Tibial nerve (tissue), 4 donors: ENCODE measurements at places on chromosomes 2 and 18. TPM values are rescaled to one million over a fixed set of nuclear protein-coding genes. Genes with fewer than 3 reads are reported as not detected.
A peak's percentile ranks its signal among the peaks of the same experiment; 100 is the strongest.

SOX11 gene
- not detected for total RNA-seq

CD226 gene
- total RNA-seq: 0.60 TPM

PLGLB1 gene
- 11.4 TPM for total RNA-seq

STAT4 gene
- 0.39 TPM for total RNA-seq

TEX51 gene
- not detected for total RNA-seq

GALNT3 gene
- total RNA-seq: 7.9 TPM

DNA sequence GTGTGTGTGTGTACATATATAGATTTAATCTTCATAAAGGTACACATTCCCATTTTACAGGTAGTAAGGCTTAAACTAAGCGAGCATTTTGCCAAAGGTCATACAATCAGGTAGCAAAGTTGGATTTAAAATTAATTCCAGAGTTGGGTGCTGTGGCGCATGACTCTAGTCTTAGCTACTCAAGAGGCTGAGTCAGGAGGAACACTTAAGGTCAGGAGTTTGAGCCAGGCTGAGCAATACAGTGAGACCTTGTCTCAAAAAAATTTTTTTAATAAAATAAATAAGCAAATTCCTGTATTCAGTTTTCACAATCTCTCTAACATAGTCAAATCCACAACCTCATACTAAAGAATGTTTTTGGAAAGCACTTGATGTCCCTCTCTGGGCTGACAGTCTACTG, 111.5 kb upstream of the LDLRAD4 start:
- no peaks in the 10 kb centered on the region for H3K4me1 ChIP-seq
- no peak overlapping the region for H3K27ac ChIP-seq
- no peak overlapping the region for H3K4me3 ChIP-seq
- no peaks in the 10 kb centered on the region for H3K27me3 ChIP-seq

- no peak overlapping the region for H3K4me3 ChIP-seq
- H3K36me3 ChIP-seq: no peaks in the 10 kb centered on the region
- H3K27me3 ChIP-seq: no peaks in the 10 kb centered on the region
Observed at GRCh38 chr2:8580316-8581233, 101.3 kb upstream of the ID2 start.

GRCh38 chr2:69205491-69205890, 181.5 kb downstream of the GFPT1 start:
- DNase-seq: no peak
- no peak overlapping the region for H3K4me3 ChIP-seq
- no peaks in the 10 kb centered on the region for H3K36me3 ChIP-seq
- no peak overlapping the region for H3K27ac ChIP-seq
- peaks cover 26% of the 10 kb centered on the region for H3K4me1 ChIP-seq

DNA sequence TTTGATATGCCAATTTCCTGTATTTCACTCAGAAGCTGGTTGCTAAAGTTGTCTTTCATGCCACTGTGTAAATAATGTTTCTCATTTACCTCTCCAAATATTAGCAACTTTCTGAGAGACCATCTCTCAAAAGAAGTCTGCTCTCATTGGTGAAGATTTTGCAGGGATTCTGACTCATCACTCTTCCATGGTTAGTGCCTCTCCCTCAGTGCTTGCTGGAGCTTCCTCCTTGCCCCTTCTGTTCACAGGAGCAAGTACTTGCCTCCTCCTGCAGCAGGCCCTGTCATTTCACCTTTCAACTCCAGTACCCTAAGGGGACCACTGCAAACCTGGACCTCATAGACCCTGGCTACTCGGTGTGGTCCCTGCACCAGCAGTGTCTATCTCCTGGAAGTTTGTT, 168.8 kb downstream of the ZNF385B start:
- no peaks in the 10 kb centered on the region for H3K36me3 ChIP-seq
- no peak overlapping the region for H3K27ac ChIP-seq
- no peaks in the 10 kb centered on the region for H3K27me3 ChIP-seq
- no peaks in the 10 kb centered on the region for H3K4me1 ChIP-seq

DNA sequence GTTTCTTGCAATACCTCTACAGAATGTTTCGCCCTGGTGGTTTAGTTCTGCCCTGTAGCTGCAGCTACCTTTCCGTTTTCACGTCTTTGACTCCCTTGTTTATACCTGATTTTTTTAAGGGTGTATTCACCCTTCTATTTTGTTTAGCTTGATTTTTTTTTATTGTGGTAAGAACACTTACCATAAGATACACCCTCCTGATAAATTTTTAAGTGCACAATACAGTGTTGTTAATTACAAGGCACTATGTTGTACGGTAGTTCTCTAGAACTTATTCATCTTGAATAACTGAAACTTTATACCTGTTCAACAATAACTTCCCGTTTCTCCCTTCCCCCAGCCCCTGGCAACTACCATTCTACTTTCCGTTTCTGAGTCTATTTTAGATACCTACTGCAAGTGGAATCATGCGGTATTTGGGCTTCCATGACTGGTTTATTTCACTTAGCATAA, 48.9 kb upstream of the NABP1 start:
- H3K27ac ChIP-seq: no peak overlapping the region
- no peak for DNase-seq
- no peaks in the 10 kb centered on the region for H3K27me3 ChIP-seq
- no peaks in the 10 kb centered on the region for H3K36me3 ChIP-seq

DNA sequence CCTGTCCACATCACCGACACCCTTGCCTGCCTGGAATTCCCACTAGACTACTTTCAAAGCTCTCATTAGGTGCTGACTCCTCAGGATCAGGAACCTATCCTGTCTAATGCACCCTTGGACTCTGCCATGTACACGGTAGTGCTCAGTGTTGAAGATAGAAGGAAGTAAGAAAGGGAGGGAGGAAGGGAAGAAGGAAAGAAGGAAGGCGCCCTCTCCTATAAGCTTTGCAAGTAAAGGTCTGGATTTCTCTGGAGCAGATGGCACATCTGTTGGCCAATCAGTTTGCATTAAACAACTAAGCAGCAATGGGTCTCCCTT, 45.3 kb downstream of the SCTR start:
- H3K4me3 ChIP-seq: no peak overlapping the region
- no peaks in the 10 kb centered on the region for H3K36me3 ChIP-seq
- no peak for DNase-seq
- no peak overlapping the region for H3K27ac ChIP-seq
- H3K4me1 ChIP-seq: no peaks in the 10 kb centered on the region

DNA sequence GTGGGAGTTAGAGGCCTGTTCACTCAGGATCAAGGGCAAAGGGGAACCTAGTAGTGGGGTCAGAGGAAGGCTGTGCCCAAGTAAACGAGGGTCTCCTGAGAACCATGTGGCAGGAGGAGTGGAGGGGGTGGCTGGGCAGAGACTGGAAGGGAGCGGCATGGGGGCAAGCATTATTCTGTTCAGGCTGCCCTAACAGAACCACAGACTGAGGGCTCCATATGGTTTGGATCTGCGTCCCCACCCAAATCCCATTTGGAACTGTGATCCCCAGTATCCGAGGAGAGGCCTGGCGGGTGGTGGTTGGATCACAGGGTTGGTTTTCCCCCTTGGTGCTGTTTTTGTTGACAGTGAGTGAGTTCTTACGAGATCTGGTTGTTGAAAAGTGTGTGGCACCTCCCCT, 287.0 kb downstream of the PHLPP1 start:
- H3K36me3 ChIP-seq: no peaks in the 10 kb centered on the region
- H3K4me1 ChIP-seq: peaks cover 12% of the 10 kb centered on the region
- H3K4me3 ChIP-seq: no peak overlapping the region
- H3K27ac ChIP-seq: no peak overlapping the region

DNA sequence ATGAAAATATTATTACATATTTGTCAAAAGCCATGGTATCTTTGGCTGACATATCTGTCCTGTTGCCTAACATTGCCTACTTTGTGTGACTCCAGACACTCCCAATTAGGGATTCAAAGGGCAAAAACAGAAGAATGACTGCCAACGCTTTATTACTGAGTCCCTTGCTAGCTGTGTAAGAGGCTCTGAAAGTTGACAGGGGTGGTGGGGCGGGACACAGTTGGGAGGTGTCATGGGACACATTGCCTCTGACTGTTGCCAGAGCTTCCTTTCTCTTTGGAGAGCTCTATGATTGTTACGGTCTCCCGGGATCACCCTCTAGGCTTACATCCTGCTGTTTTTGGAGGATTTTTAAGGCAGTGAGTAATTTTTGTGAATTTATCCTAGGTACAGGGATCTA, 249.6 kb upstream of the ACVR2A start:
- H3K4me3 ChIP-seq: no peak overlapping the region
- H3K27ac ChIP-seq: no peak overlapping the region
- H3K27me3 ChIP-seq: no peaks in the 10 kb centered on the region
- no peak for DNase-seq

GRCh38 chr2:49982871-49983270, 828.6 kb upstream of the FSHR start:
- H3K36me3 ChIP-seq: no peaks in the 10 kb centered on the region
- no peak overlapping the region for H3K4me3 ChIP-seq
- H3K27ac ChIP-seq: no peak overlapping the region
- H3K4me1 ChIP-seq: no peaks in the 10 kb centered on the region
- no peaks in the 10 kb centered on the region for H3K27me3 ChIP-seq

DNA sequence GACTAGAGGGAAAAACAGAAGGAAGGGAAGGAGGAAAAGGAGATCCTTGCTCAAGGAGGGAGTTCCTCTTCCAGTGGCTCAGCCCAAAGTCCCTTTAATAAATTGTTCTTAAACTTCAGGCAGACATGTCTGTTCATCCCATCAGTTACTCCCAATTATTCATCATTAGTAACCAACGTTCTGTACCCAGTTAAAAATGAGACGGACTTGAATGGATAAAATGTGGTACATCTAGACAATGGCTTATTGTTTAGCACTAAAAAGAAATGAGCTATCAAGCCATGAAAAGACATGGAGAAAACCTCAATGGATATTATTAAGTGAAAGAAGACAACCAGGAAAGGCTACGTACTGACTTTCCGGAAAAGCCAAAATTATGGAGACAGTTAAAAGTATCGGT, 50.8 kb upstream of the ACSL3 start:
- no peak for DNase-seq
- H3K4me3 ChIP-seq: no peak overlapping the region
- H3K36me3 ChIP-seq: no peaks in the 10 kb centered on the region
- no peaks in the 10 kb centered on the region for H3K27me3 ChIP-seq
- no peak overlapping the region for H3K27ac ChIP-seq
- H3K4me1 ChIP-seq: no peaks in the 10 kb centered on the region

DNA sequence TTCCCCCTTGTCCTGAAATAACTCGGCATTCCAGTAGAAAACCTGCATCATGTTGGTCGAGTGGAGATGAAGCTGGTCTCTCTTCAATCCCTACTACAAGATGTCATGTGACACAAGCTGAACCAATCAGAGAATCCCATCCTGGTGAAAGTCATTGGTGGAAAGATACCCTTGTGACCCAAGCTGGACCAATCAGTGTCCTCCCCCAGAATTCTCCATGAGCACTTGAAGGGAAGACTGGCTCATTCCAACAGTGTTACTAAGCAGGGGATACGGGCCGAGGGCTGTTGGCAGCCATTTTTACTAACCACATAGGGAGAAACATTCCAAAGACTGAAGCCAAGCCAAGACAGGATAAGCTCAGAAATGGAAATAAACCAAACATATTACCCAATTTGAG, 298.3 kb downstream of the ICOS start:
- no peak overlapping the region for H3K4me3 ChIP-seq
- no peak overlapping the region for H3K27ac ChIP-seq
- H3K4me1 ChIP-seq: no peaks in the 10 kb centered on the region
- no peaks in the 10 kb centered on the region for H3K27me3 ChIP-seq

- peak overlapping the region; percentile 17 for H3K27ac ChIP-seq
- H3K4me1 ChIP-seq: no peaks in the 10 kb centered on the region
- H3K36me3 ChIP-seq: no peaks in the 10 kb centered on the region
- peak; percentile 23 for DNase-seq
- no peak overlapping the region for H3K4me3 ChIP-seq
- H3K27me3 ChIP-seq: no peaks in the 10 kb centered on the region
Observed at GRCh38 chr18:11955239-11956029, 25.9 kb upstream of the IMPA2 start.

- no peak overlapping the region for H3K4me3 ChIP-seq
- DNase-seq: no peak
- no peak overlapping the region for H3K27ac ChIP-seq
- H3K27me3 ChIP-seq: no peaks in the 10 kb centered on the region
- H3K36me3 ChIP-seq: no peaks in the 10 kb centered on the region
Observed at GRCh38 chr2:217279556-217279955, 419.7 kb upstream of the TNP1 start.

GRCh38 chr2:20949256-20949655, 94.6 kb downstream of the APOB start:
- no peaks in the 10 kb centered on the region for H3K27me3 ChIP-seq
- no peak overlapping the region for H3K4me3 ChIP-seq
- no peaks in the 10 kb centered on the region for H3K36me3 ChIP-seq
- no peak overlapping the region for H3K27ac ChIP-seq
- no peak for DNase-seq
- no peaks in the 10 kb centered on the region for H3K4me1 ChIP-seq

- H3K27me3 ChIP-seq: no peaks in the 10 kb centered on the region
- H3K27ac ChIP-seq: no peak overlapping the region
- no peaks in the 10 kb centered on the region for H3K4me1 ChIP-seq
- no peaks in the 10 kb centered on the region for H3K36me3 ChIP-seq
- H3K4me3 ChIP-seq: no peak overlapping the region
Observed at GRCh38 chr2:223418131-223418530, 184.0 kb downstream of the SCG2 start.

- no peak overlapping the region for H3K4me3 ChIP-seq
- peaks cover 32% of the 10 kb centered on the region for H3K4me1 ChIP-seq
- DNase-seq: peak; percentile 40
- H3K36me3 ChIP-seq: no peaks in the 10 kb centered on the region
Observed at GRCh38 chr2:43158259-43158880, 68.0 kb downstream of the ZFP36L2 start.

DNA sequence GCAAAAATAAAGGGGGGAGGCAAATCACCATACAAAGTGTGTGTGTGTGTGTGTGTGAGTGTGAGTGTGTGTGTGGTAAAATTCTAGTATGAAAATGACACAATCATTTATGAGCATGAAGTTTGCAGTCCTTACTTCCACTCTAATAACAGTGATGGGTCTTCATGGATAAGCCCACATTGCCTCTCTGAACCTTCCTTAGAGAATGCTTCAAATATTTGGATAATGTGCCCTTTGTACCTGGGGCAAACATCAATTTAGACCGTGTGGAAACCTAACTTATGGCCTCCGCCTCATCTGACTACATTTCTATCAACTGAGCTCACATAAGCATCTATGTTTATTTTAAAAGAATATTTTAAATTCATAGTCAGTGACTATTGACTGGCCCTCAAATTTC, 3.7 kb downstream of the SCN9A start:
- H3K4me1 ChIP-seq: no peaks in the 10 kb centered on the region
- no peak for DNase-seq
- no peaks in the 10 kb centered on the region for H3K36me3 ChIP-seq
- no peak overlapping the region for H3K27ac ChIP-seq
- no peaks in the 10 kb centered on the region for H3K27me3 ChIP-seq

DNA sequence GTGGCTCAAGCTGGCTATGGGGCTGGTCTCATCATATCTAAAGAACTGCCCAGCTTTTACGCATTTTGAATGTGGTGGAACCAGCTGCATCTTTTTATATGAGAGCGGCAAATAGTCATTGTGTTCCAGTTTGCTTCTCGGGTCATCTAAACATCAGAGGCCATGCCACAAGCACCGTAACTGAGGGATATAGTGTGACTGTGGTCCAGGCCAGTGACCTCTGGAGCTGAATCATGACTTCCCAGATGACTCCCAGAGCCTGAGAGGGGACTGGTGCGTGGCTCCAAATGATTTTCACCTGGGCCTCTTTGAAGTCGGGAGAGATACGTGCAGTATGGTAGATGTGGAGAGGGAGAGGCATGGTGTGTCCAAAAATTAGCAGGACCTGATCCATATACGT, 271.0 kb downstream of the NEDD4L start:
- H3K27ac ChIP-seq: no peak overlapping the region
- DNase-seq: no peak
- no peaks in the 10 kb centered on the region for H3K4me1 ChIP-seq
- H3K4me3 ChIP-seq: no peak overlapping the region
- H3K36me3 ChIP-seq: no peaks in the 10 kb centered on the region
- H3K27me3 ChIP-seq: no peaks in the 10 kb centered on the region

GRCh38 chr2:121064186-121064585, 220.8 kb downstream of the TFCP2L1 start:
- H3K36me3 ChIP-seq: no peaks in the 10 kb centered on the region
- H3K4me1 ChIP-seq: no peaks in the 10 kb centered on the region
- no peak overlapping the region for H3K27ac ChIP-seq
- no peak overlapping the region for H3K4me3 ChIP-seq
- H3K27me3 ChIP-seq: no peaks in the 10 kb centered on the region
